ENCODE measurements at places on chromosomes 6 and 20. TPM values are rescaled to one million over a fixed set of nuclear protein-coding genes. Genes with fewer than 3 reads are reported as not detected.

Gene TRIM31
- polyA plus RNA-seq = not detected

Gene RALGAPB
- 9.1 TPM for polyA plus RNA-seq

- no peak for DNase-seq
Observed at GRCh38 chr20:32621071-32621890, 36.1 kb upstream of the NOL4L start.

Gene ULBP3
- polyA plus RNA-seq = not detected

- DNase-seq = no peak
Observed at GRCh38 chr6:106170030-106170791, 84.1 kb downstream of the PRDM1 start.

DNA sequence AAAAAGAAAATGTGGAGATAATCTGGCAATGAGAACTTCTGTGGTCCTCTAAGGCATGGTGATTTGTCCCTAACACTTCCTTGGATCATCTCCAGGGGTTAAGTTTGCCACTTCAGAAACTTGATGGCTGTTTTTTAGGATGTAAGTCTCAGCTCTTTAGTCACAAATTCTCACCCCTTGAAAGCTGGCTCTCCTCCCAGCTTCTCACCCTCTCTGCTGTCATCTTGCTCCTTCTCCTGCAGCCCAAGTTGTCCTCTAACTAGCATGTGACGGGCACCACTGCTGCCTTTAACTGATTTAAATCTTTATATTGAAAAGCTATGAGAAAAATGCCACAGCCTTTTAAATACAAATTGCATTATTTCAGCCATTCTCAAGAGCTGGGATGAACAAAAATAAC lies 107.8 kb downstream of the MAP3K5 start:
- DNase-seq = peak; percentile 17

Gene NHSL1
- polyA plus RNA-seq = 5.0 TPM

- no peak for DNase-seq
Observed at GRCh38 chr6:69914015-69914485, 47.7 kb downstream of the COL19A1 start.

- no peak for DNase-seq
Observed at GRCh38 chr6:53813801-53814200, 19.0 kb downstream of the LRRC1 start.

DNA sequence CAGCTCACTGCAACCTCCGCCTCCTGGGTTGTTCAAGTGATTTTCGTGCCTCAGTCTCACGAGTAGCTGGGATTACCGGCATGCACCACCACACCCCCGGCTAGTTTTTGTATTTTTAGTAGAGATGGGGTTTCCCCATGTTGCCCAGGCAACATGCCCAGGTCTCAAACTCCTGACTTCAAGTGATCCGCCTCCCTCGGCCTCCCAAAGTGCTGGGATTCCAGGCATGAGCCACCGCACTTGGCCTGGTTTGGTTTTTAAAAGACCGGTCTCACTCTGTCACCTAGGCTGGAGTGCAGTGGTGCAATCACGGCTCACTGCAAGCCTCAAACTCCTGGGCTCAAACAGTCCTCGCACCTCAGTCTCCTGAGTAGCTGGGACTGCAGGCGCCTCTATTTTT lies 40.1 kb downstream of the VSTM2L start:
- DNase-seq = no peak

Gene FRK
- polyA plus RNA-seq = 2.2 TPM

Gene GPR6
- not detected for polyA plus RNA-seq

DNA sequence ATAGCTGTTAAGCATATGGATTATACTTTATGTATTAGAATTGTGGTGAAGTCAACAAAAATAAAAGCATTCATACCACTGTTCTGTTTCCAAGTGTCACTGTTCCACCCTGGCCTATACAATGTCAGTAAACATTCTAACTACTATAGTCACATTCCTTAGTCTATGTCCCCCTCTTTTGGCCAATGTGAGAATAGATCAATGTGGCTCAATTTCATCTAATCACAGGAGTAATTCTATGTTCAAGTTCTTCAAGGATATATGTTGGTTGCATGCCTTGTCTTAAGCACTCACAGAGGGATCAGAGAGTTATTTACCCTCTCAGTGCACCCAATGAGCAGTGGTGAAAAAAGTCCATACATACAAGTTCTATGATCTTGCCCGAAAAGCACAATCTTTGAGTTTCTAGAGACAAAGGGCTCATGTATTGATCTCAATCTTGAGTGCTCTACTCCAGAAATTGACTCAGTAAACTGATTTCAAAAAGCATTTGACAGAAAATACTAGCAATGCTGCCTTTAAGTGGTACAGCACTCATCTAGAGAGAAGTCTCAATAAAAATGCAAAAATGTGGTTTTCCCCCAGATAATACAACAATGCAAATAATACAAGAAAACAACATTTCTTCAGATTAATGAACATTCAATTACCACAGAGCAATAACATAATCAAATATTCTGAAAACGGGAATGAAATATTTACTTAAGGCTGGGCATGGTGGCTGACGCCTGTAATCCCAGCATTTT lies 16.5 kb downstream of the SMLR1 start:
- DNase-seq = no peak

DNA sequence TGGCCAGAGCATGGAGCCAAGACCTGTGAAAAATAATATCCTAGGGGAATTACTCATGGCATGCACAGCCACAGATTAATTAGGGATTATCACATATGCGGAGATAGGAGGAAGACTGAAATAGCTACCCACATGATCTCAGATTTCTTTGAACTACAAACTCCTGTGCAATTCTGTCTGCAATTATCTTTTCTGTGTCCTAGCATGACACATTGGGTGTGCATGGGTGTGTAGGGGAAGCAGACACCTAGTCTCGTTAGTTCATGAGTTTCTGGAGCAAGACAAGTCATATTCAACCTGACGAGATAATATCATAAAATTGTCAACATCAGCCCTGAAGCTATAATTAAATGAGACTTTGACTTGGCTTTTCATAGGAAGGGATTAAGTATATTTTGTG lies 3.6 kb upstream of the SLC17A4 start:
- no peak for DNase-seq

DNA sequence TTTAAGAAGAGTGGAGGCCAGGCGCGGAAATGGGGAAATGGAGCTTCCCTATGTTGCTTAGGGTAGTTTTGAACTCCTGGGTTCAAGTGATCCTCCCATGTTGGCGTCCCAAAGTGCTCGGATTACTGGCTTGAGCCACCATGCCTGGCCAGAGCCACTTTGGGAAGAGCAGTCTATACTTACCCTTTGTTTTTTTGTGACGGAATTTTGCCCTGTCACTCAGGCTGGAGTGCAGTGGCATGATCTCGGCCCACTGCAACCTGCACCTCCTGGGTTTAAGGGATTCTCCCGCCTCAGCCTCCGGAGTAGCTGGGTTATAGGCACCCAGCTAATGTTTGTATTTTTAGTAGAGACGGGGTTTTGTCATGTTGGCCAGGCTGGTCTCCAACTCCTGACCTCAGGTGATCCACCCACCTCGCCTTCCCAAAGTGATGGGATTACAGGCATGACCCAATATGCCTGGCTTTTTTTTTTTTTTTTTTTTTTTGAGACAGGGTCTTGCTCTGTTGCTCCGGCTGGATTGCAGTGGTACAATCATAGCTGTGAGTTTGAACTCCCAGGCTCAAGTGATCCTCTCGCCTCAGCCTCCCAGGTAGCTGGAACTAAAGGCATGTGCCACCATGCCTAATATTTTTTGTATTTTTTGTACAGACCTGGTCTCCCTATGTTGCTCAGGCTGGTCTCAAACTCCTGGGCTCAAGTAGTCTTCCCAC lies 18.0 kb downstream of the PPP1R10 start:
- no peak for DNase-seq

Gene HSPA1A
- 113 TPM for polyA plus RNA-seq

DNA sequence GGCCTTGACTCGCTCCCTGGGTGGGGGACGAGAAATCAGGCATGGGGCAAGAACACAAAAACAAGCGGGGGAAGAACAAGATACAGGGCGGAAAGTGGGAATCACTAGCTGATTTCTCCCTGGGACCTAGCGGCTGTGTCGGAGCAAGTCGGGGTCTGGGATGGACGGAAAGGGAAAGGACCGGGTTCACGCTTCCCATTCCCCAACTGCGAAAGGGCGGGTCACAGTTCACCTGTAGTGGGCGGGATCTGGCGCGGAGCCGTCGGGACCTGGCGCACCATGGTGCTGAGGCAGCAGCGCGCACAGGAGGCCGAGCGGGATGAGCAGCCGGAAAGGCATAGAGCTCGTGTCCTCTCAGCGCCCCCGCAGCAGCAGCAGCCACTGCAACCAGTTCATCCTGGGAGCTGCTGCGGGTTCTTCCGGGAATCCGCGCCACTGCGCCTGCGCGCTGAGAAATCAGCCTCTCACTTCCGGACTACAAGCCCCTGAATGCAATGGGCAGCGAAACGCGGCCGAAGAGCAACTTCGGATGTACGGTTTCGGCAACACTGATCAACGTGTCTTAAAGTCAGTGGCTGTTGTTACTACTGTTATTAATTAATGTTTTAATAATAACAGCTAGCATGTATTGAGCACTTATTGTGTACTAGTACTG lies at the start of gene EDEM2:
TSS of gene EDEM2 (minus strand) at position 417 of the 655 bp plus-strand sequence. CDS start at position 339, 78 bp downstream.
- peak; percentile 94 for DNase-seq

DNA sequence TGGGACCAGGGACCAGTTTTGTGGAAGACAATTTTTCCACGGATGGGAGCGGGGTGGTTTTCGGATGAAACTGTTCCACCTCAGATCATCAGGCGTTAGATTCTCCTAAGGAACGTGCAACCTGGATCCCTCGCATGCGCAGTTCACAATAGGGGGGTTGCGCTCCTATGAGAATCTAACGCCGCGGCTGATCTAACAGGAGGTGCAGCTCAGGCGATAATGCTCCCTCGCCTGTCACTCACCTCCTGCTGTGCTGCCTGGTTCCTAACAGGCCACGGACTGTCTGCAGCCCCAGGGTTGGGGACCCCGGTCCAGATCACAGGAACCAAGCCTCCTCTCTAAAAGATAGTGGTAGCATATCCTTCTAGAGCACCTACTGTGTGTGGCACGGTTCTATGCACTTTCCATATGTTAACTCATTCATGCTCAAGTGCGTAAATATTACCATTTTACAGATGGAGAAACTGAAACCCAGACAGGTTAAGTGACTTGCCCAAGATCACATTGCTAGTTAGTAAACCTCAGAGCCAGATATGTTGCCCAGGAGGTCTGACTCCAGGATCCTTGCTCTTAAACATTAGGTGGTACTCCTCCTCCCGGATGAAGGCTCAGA lies 25.3 kb downstream of the SPDEF start:
- no peak for DNase-seq

Gene HLA-DRA
- 49.7 TPM for polyA plus RNA-seq

- DNase-seq = peak; percentile 82
Observed at GRCh38 chr20:17895641-17896171, 72.9 kb downstream of the SNX5 start.

DNA sequence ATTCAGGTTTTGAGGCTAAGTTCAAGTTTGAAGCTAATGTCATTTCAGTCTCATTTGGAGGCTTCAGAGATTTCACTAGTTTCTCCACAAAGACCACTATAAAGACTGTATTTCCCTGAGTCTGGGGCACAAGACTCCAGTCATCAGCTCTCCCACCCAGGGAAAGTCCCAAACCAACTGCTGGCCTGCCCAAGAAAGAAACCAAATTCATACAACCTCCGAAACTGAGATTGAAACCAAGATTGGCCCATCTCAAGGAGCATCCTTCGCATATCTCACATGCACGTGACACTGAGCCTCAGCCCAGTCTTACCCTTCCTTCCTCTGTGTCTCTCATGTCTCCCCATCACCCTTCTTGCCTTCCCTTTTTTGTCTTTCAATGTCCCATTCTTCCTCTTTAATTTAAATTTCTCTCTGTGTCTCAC lies 3.5 kb upstream of the LTA start:
- no peak for DNase-seq

Gene DCBLD1
- 6.7 TPM for polyA plus RNA-seq

Gene CFAP206
- polyA plus RNA-seq = 0.09 TPM

DNA sequence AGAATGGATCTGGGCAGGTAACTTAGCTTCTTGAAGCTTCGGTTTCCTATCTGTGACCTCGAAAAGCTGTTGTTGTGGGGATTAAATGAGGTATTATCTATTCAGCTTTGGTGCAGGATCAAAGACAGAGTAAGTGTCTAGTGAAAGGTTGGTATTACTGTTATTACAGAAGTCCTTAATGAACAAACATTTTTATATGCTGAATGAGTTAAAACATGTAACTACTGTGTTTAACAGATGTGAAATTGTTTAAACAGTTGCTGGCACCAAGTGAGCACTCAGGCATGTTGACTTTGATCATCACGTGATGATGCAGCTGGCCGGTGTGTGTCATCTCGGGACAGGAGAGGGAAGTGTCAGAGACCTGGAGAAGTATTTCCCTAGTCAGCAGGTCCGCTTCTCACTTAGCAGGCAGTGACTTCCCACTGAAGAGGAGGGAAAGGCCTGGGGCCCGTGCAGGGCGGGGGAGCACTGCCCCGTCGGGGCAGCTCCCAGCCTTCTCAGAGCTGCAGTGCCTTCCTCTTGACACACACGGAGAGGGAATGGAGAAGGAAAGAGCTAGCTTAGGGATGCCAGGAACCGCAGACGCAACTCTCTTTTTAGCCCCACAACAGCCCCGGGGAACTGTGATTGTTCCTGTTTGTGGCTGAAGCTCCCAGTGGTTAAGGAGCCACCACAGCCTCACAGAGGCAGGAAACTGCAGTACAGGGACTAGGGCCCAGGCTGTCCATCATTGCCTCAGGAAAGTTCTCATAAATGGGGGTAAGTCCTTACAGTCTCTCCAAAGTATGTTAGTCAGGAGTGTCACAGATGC lies 18.0 kb downstream of the TUBB2A start:
- peak; percentile 43 for DNase-seq

Gene SIRPB1
- polyA plus RNA-seq = 0.14 TPM

- DNase-seq = no peak
Observed at GRCh38 chr6:122130518-122130917, 268.9 kb upstream of the HSF2 start.

GRCh38 chr6:131412960-131413830 lies 159.8 kb upstream of the ARG1 start:
- no peak for DNase-seq

Gene SNAI1
- 1.8 TPM for polyA plus RNA-seq

Data from heart right ventricle (tissue), 16 donors.